ENCODE measurements at places on chromosomes 1 and 21.

DNA sequence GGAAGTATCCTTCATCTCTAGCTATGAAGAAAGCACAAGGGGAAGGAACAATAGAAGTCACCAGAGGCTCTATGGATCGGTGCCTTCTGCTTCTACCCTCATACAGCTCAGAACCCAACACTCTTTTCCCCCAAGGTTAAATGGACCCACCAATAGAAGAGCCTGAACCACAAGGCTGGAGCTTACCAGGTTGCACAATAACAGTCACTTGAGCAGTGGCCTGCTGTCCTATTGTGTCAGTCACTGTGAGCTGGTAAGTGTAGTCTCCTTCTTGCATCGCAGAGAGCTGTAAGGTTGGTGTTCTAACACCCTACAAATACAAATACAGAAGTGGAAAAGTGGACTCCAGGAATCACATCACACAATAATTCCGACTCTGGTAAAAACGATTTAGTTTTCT lies 103.0 kb downstream of the KIAA0319L start:
- no peak for DNase-seq

GRCh38 chr1:47351305-47351704 lies 17.7 kb downstream of the CMPK1 start:
- no peak for DNase-seq

DNA sequence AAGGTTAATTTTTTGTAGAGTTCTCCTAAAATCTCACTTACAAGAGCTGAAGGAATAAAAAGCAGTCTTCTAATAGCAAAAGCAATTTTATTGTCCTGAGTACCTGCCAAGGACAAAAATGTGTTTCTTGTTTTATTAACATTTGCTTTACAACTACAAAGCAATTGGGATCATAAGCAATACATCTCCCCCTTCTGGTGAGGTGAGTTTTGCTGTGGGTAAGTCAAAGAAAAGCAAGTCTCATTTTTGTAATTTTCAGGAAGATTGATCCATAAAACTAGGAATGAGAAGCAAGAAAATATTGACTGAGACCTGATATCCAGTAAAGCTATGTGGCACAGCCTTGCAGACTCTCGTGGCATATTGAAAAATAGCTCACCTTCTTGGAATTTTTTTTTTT lies 2162.7 kb downstream of the NCAM2 start:
- DNase-seq = no peak

DNA sequence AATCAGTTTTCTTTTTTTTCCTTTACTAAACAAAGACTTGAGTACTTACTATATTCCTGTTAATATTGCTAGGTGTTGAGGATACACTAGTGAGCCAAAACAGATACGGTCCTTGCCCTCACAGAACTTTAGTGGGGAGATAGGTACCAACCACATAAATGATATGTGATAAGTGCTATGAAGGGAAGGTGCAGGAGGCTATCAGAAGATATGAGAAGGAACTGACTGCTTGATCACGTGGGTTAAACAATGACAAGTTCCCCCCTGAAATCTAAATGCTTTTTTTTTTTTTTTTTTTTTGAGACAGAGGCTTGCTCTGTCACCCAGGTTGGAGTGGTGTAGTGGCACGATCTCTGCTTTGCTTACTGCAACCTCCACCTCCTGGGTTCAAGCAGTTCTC lies 25.0 kb downstream of the RBM15 start:
- no peak for DNase-seq

DNA sequence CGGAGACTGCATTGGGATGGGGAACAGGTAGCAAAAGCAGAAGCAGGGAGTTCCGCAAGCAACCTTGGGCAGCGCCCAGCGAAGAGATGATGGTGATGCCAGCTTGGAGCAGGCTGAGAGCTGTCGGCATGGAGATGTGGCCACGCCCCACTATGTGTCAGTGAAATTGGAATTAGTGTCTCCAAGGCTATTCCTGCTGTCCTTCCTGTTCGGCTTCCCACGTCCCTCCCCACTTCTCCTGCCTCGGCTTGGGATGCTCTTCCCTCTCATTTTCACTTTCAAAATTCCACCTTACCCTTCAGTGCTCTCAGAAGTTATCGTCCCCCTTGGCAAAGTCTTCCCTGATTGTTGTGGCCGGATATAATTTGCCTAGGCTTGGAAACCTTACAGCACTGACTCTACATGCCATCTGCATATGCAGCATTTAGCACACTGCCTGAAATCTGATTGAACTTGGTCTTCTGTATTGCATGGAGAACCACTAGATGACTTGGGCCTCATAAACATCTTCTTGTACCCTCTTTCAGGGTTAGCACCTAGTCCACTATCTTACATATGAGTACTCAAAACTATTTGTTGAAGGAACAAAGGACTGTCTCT lies 270.7 kb upstream of the RUNX1 start:
- no peak for DNase-seq

- peak; percentile 10 for DNase-seq
Measured at GRCh38 chr1:178501705-178502329, 5.1 kb upstream of the CLEC20A start.

DNA sequence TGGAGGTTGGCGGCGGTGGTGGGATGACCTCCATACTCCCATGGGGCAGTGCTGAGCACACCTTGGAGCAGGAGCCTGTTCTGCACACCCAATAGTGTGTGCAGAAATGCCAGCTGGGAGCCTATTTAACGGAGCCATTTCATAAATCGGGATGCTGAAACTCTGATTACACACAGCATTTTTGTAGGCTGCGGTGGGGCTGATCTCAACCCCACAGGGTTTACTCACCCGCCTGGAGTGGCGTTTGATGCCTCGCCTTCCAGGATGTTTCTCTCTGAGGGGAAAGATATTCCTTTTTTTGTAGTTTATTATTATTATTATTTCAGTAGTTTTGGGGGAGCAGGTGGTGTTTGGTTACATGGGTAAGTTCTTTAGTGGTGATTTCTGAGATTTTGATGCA lies 82.6 kb upstream of the WDR26 start:
- DNase-seq = no peak

- DNase-seq = peak; percentile 42
Measured at GRCh38 chr1:226602186-226603021, 53.8 kb downstream of the STUM start.

GRCh38 chr1:47362828-47363227 lies 29.2 kb downstream of the CMPK1 start:
- no peak for DNase-seq

DNA sequence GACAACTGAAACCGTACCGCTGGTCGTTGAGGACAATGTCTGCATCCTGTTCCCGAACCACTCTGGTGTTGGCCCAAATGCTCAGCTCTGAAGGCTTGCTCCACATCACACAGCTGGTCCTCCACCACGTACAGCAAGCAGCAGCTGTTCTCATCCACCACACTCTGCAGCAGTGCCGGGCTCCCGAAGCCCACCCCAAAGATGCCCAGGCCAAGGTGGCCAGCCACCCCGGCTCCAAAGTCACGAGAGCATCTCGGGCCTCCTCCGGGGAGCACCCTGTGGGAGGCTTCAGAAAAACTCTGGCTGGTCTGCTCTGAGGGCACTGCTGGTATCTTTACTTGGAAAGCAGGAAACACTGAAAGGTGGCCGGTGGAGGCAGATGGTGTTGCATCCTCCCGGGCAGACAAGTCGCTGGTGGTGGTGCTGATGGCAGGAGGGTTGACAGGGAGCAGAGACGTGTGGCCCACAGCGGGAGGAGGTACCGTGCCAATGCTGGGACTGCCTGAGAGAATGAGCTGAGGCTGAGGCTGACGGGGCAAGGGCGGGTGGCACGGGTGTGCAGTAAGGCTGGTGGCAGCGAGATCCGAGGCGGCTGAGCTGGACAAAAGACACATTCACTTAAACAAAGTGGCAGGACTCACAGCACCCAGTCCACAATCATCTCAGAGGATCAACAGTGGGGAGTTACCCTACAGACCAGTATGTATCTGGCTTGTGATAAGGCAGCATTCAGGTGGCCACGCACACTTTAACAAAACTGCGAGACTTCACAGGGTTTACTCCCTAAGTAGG lies 6.5 kb upstream of the CCDC27 start:
- no peak for DNase-seq

GRCh38 chr1:869499-870244 lies 54.1 kb upstream of the SAMD11 start:
- no peak for DNase-seq

DNA sequence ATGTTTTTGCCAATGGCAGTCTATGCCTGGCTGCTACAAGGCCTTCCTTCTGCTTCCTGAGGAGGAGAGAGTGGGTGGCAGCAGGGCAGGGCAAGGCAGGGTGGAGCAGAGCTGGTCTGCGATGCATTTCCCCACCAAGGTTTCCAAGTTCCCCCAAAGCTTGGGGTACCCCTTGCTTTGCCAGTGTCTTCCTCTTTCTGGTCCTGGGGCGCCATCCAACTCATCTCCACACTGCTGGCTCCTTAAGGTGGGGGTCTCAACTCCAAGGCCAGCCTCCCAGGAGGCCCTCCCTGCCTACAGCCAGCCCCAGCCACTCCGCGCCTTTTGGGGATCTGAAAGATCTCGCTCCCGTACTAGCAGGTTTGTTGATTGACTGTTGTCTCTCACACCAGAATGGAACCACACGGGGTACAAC lies 3.9 kb upstream of the SKI start:
- no peak for DNase-seq

DNA sequence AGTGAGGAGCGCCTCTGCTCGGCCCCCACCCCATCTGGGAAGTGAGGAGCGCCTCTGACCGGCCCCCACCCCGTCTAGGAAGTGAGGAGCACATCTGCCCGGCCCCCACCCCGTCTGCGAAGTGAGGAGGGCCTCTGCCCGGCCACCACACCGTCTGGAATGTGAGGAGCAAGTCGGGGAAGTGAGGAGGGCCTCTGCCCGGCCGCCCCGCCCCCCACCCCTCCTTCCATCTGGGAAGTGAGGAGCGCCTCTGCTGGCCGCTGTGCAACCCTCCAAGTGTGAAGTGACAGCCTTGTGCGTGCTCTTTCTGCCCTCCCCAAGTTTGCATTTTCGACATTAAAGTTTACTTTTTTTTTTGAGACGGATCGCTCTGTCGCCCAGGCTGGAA lies 5.1 kb upstream of the ZZZ3 start:
- no peak for DNase-seq

- no peak for DNase-seq
Measured at GRCh38 chr1:36602184-36602583, 119.5 kb upstream of the CSF3R start.

DNA sequence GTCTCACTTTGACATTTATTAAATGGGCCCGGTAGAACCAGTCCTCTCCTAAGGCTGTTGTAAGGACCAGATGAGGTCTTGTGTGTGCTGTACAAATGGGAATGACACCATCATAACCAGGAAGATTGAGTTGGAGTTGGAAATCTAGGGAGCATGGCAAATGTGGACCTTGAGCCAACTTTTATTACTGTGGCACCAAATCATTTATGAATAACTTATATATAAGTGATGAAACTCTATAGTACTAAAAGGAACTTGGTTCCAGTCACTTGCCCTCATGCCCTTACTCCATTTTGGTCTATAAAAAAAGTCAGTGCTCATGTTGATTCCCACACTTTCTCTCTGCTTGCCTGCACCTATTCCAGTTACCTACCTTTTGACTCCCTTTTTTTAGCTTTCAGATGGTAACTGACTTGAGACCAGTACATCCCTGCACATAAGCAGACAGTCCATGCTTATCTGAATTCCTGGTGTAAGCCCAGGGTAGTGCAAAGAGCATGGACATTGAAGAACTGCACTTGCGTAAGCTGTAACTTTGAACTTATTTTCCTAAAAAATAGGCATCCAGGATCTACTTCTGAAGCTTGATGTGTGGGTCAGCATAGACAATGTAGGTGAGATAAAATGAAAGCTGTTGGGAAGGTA lies 210.6 kb downstream of the PBX1 start:
- no peak for DNase-seq

- no peak for DNase-seq
Measured at GRCh38 chr1:18414321-18414720, 66.4 kb upstream of the KLHDC7A start.

- no peak for DNase-seq
Measured at GRCh38 chr1:49651136-49651535, 372.6 kb downstream of the AGBL4 start.

DNA sequence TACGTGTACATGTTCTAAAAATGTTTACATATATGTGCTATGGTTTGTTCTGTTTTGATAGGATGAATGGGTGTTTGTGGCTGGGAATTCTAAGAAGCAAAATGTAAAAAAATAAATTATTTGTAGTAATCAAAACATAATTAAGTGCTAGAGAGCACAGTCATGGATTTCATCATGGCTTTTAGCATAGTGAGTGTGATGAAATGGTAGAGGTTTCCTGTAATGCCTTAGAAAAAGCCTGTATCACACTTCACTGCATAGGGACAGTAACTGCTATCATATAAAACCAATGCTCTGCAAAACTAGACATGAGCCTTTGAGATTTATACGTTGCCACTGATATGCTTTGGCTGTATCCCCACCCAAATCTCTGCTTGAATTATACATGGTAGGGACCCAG lies 99.8 kb downstream of the PTGER3 start:
- DNase-seq = no peak
